Endothelial cell (in vitro differentiated cells): ENCODE measurements at places on chromosomes 7 and 10.

- DNase-seq = no peak
Observed at GRCh38 chr10:72062382-72062781, 26.0 kb downstream of the SPOCK2 start.

DNA sequence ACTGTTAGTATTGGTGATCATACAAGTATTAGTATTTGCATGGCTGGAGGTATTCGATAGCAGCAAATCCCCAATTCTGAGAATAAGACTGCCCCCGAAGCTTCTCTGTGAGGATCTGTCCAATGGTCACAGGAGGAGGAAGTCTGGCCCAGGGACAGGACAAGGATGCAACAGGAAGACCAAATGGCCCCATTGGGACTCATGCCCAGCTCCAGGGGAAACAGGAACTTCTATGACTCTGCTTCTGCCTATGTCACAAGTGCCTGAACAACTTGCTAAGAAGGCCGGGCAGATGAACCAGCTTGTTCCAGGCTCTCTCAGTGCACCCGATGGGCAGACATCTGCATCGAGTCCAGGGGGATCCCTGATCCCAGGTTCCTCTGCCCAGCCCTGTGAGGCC is 172.0 kb upstream of the GRB10 start:
- DNase-seq = no peak

- peak; percentile 67 for DNase-seq
Observed at GRCh38 chr10:72274730-72275350, 1.1 kb downstream of the DDIT4 start.

DNA sequence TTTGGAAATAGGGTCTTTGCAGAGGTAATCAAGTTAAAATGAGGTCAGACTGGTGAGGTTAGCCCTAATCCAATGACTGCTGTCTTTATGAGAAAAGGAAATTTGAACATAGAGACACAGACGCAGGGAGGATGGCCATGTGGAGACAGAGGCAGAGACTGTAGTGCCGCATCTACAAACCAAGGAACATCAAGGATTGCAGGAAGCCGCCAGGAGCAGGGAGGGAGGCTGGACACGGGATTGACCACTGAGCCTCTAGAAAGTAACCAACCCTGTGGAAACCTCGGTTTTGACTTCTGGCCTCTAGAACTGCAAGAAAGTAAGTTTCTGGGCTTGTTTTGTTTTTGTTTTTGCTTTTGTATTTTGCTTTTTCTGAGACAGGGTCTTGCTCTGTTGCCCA is 68.4 kb upstream of the ADAM12 start:
- no peak for DNase-seq

- no peak for DNase-seq
Observed at GRCh38 chr10:25614652-25615051, 319.4 kb upstream of the MYO3A start.

DNA sequence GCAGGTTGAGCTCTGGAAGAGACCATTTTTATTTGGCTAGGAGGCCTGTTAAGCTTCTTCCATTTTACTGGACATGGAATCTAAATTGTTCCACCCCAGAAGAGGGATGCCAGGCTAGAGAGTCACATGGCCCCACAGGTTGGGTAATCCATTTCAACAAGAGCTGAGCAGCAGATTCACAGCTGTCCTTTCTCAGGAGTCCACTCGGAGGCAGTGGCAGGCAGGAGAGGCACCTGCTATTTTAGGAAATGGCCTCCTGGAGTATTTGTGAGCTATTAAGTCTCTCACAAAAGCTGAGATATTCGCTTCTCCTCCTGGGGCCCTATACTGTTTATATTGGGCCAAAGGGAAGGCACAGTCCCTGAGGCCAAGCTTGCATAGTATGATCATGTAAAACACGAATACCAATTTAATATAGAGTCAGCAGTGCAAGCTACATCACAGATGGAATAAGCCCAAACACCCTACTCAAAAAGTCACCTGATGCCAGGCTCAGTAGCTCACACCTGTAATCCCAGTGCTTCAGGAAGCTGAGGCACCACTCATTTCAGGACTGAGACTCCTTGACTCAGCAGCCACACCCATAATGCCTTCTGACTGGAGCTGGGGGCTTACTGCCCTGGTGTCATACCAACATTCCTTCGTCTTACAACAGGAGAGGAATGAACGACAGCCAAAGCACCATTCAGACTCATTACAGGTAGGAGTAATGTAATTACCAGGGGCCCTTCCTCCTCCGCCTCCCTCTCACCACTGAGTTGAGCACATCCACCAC is 124.1 kb downstream of the LMBR1 start:
- DNase-seq = no peak

- no peak for DNase-seq
Observed at GRCh38 chr10:128305601-128306345, 179.6 kb upstream of the MKI67 start.

DNA sequence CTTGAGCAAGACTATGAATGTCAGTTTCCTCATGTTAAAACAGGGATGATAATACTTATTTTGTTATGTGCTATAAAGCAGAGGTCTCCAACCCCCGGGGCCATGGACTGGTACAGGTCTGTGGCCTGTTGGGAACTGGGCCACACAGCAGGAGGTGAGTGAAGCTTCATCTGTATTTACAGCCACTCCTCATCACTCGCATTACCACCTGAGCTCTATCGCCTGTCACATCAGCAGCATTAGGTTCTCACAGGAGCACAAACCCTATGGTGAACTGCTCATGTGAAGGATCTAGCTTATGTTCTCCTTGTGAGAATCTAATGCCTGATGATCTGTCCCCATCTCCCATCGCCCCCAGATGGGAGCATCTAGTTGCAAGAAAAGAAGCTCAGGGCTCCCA is 365.3 kb upstream of the SMIM30 start:
- DNase-seq = no peak

GRCh38 chr10:75235375-75236177 is at the start of gene COMTD1:
TSS of gene COMTD1 (minus strand) at chr10:75235957. CDS start at chr10:75235928, 29 bp downstream.
- peak; percentile 98 for DNase-seq

DNA sequence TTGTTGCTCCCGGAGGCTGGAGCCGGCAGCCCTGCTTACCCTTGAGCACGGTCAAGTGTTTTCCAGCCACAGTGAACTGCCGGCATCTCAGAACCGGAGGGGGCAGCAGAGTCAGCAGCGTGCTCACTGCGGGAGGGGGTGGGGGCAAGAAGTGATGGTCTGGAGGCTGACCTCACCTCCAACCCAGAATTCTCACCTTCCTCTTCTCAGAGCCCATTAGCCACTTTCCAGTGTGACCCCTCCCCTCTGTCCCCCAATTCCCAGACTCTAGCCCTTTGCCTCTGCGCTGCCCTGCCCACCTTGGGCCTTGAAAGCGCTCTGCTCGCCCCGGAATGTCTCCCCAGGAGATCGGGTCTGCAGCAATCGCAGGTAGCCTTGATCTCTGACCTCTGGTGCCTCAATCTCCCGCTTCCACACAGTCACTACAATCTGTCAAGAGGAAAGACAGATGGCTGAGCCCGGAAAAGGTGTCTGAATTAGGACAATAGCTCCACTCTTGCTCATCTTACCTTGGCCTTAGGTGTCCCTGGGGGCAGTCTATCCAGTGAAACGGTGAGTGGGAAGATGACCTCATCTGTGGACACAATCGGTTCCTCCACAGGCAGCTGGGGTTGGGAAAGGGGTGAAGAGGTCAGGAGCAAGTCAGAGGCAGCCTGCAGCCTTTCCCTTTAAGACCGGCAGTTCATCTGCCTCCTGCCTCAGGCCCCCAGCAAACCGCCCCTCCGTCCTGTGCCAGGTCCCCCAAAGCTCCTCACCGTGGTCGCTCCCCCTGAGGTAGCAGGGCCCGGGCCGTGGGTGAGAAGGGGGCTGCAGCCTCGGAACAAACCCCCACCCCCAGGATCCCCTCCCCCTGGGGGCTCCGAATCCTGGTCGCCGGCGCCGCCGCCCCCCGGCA is 942 bp downstream of the TRAPPC14 start:
- peak; percentile 39 for DNase-seq

- DNase-seq = no peak
Observed at GRCh38 chr7:8831376-8831775, 398.0 kb downstream of the NXPH1 start.

GRCh38 chr7:117951691-117952280 is 78.5 kb upstream of the CTTNBP2 start:
- no peak for DNase-seq

DNA sequence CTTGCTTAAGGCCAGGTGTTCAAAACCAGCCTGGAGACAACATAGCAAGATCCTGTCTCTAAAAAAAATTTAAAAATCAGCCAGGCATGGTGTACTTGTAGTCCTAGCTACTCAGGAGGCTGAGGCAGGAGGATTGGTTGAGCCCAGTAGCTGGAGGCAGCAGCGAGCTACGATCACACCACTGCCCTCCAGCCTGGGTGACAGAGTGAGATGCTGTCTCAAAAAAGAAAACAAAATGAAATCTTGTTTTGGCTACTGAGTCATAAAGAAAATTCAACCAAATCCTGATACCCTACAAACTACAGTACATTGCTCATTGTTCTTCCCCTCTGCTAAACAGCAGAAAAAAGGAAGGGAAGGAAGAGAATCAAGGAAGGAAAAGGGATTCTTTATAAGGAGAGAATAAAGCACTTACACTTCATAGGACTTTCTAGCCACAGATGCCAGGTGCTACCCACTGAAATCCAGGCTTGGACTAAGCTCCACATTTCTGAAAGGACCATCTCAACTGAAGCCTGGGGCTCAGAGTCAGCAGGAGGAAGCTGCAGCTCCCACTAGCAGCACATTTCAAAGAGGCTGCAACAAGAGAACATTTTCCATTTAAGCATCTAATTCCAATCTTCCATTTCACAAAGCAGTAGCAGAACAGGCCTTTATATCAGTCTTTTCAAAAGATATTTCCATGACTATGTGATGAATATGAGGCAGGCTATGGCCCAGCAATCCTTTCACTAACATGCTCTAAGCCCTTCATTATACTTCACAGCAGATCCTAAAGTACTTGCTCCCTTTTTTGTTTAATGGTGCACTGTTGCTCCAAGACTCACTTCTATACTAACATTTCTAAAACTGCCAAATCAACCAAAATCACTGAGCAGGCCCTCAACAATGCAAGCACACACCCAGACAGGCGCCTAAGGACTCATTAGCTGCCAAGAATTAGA is 13.5 kb downstream of the TNPO3 start:
- DNase-seq = no peak

- DNase-seq = peak; percentile 48
Observed at GRCh38 chr7:78020136-78020873, 221.7 kb downstream of the PHTF2 start.

DNA sequence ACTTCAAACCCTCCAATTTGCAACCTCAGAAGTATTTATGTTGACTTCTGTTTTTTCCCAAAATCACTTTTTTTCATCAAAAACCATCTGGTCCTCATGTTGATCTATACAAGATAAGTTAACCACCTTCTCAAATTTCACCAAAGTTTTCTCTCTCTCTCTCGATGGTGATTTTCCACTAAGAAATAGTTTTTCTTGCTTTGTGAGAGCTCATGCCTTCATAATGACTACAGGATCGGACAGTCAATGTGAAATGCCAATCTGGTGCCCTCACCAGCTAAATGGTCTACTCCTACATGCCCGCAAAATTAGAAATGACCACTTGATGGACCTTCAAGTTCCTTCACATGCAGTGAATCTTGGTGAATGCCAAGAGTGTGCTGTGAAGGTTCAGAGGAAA is 40.4 kb downstream of the CNNM1 start:
- no peak for DNase-seq

DNA sequence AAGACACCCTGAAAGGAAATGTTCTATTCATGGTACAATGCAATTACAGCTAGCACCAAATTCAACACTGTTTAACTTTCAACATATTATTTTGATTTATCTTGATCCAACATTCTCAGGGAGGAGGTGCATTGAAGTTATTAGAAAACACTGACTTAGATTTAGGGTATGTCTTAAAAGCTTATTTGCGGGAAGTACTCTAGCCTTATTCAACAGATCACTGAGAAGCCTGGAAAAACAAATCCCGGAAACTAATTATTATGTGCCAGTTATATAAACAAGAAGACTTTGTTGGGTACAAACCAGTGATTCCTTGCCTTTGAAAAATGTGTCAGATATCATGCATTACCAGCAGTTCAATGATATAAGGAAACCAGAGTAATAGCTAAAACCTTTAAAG is 160.1 kb downstream of the CFTR start:
- no peak for DNase-seq

DNA sequence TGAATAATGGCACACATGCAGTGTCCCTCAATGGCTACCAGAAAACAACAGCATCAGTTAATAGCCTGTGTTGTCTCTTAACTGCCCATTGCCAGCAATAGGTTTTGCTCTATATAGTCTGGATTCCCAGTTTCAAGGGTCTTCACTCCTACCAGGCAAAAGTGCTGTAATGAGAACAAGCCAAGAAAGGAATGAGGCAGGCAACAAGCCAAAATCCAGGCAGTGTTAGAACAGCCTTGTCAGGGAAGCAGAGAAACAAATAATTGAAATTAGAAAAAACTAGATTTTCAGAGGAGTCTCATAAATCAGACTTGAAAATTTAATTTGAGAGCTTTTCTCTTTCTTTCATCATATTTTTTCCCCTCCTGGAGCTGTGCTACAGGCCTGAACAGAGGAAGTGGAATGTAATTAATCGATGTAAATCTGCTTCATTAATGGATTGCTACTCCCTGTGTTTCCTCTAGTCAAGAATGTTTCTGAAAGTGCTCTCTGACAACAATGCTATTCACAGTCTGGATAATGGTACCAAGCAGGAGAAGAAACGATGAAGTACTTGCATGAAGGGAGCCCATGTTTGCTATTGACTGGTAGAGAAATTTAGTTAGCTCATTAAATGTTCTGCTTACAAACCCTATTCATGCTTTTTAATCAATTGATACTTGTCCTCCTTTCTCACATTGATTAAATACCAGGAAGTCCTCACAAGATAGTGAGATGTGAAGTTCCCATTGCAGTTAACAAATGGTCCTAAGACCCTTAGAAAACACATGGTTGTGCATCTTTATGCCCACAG is 202.0 kb upstream of the LRRTM3 start:
- DNase-seq = no peak

- no peak for DNase-seq
Observed at GRCh38 chr7:20113427-20114027, 103.7 kb downstream of the MACC1 start.

DNA sequence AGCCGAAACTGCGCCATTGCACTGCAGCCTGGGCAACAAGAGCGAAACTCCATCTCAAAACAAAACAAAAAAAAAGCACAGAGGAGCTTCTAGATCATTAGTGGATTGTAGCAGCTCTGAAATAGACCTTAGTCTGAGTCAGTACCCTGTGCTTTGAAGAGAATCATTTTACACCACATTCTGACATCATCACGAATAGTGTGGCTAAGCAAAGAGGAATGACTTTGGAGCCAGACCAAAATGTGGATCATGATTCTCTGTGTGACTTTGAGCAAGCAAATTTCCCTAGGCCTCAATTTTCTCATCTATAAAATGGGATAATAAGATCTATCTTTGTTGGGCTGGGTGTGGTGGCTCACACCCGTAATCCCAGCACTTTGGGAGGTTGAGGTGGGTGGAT is 618.9 kb downstream of the CALN1 start:
- no peak for DNase-seq

GRCh38 chr10:33291053-33291592 is 43.3 kb downstream of the NRP1 start:
- no peak for DNase-seq

DNA sequence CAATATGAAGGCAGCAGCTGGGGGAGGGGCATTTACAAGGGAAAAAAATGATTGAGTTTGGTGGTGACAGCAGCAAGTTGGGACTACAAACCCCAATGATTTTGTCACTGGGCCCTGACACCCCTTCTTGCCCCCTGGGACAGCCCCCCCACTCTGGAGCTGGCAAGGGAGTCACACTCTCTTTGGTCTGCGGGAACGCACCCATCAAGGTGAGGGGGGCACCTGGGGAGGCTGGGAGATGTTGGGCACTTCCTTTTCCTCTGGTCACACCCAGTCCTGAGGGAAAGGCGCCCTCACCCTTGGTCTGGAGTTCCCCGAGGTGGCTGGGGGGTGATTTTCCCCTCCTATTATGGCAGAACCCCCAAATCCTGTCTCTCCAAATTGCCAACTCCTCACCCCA is 24.4 kb downstream of the EPHB4 start:
- DNase-seq = no peak
